ENCODE measurements at places on chromosomes 5 and 9.
A peak's percentile ranks its signal among the peaks of the same experiment; 100 is the strongest.

GRCh38 chr9:27385606-27386322 lies 88.8 kb upstream of the EQTN start:
- no peak for DNase-seq

DNA sequence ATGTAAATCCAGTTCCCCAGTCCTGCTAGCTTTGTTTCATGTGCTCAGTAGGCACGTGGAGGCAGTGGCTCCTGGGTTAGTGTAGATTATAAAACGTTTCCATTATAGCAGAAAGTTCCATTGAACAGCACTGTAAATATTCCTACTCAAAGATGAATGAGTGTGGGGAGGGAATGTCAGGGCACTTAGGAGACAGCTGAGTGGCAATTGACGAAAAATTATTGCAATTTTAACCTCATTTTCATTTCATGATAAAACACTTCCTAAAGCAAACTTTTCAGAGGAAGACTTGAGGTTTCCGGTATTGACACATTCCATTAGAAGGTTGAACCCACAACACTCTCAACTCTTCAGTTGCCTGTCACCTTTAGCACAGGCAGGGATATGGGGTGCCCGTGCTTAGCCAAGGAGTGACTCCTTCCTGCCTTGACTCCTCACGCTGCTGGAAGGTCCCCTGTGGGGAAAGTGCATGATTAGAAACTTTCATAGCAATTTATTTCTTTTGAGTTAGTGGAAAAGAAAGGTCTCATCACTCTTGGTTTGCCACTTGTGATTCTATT lies 41.2 kb downstream of the SLC46A2 start:
- DNase-seq = no peak

- no peak for DNase-seq
These were observed 455.4 kb downstream of the GADD45G start for GRCh38 chr9:90060256-90060655.

GRCh38 chr9:79149585-79149984 lies 422.2 kb upstream of the TLE4 start:
- no peak for DNase-seq

DNA sequence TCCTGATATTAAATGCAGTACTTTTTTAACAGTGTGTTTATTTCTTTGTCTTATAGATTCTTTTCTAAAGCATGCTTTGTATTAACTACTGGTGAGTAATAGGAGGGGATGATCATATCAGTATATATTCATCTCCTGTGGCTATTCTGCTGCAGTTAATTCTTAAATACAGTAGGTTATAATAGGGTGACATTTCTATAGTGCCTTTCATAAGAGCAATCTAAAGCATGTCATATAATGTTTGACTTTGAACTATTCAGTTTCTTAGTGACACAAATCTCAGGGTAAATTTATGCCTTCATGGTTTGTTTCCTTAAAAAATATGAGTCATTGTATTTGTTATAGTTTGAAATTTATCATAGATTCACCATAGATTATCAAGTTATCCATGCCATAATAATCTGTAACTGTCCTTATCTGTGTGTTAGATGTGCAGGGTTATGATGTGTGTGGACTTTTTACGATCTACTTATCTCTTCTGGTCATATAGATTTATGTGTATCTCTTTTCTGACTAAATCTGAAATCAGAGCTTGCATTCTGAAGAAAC lies 1019.5 kb downstream of the NR2F1-AS1 start:
- DNase-seq = no peak

- DNase-seq = peak; percentile 42
These were observed 8.2 kb downstream of the ACSL6 start for GRCh38 chr5:132003170-132003744.

DNA sequence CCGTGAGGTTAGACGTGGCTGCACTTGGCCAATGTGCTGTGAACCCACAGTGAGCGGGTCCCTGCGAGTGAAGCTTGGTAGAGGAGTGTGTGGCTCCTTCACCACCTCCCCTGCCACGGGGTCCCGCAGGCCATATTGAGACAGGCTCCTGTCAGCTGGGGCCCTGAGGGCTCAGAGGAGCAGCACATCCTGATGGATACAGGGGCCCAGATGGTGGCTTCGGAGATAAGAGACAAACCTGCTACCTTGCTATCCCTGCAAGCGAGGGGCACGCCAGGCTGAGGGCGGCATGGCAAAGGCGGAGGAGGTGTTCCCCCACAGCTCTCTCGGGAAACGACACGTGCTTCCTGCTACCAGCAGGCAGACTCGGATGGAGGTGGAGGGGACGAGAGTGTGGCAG lies 33.1 kb downstream of the SLC6A3 start:
- no peak for DNase-seq

GRCh38 chr5:178547753-178548415 lies 42.3 kb downstream of the COL23A1 start:
- DNase-seq = no peak

DNA sequence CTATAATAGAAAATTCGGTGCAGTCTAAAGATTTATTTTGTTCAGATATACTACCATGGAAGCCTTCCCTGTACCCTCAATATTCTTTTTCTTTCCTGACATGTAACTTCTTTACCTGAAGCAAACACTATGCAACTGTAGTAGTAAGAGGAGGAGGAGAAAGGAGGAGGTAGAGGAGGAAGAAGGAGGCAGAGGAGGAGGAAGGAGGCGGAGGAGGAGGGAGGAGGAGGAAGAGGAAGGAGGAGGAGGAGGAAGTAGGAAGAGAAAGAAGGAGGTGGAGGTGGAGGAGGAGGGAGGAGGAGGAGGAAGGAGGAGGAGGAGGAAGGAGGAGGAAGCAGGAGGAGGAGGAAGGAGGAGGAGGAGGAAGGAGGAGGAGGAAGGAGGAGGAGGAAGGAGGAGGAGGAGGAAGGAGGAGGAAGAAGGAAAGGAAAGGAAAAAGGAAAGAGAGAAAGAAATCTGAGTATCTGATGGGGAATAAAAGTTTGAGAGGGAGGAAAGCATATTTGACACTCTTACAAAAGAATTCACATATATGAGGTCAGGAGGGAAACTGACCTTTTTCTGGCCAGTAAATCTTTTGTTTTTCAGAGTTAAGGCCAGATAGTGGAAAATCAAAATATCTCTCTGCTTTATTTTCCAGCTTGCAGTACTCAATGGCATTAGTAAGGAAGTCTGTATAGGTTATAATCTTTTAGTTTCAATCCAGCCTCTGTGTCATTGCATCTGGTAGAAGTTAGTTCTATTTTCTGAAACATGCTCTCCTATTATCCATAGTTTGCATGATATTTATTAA lies 114.5 kb upstream of the LPAR1 start:
- DNase-seq = no peak

DNA sequence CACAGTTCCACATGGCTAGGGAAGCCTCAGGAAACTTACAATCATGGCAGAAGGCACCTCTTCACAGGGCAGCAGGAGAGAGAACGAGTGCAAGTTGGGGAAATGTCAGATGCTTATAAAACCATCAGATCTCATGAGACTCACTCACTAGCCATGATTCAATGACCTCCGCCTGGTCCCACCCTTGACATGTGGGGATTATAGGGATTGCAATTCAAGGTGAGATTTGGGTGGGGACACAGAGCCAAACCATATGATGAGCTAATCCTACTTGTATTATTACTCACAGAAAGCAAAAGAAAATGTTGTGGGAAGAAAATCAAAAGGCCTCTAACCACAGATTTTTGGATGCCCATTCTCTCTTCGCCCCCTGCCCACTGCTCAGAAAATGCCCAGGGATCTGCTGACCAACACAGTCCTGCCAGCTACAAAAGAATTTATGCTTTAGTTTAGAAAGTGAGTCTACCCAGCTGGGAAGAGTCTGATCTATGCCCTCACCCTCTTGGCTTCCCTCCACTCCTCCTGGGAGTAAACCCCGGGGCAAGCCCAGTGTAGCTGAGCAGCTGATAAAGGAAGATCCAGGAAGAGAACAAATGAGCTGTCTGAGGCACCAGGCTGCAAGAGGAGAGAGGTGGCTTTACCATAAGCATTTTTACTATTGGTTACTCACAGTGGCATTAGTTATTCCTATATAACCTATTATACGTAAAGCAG lies 53.1 kb downstream of the RNF130 start:
- DNase-seq = no peak

GRCh38 chr9:71680189-71680980 lies 87.9 kb downstream of the CEMIP2 start:
- DNase-seq = no peak

DNA sequence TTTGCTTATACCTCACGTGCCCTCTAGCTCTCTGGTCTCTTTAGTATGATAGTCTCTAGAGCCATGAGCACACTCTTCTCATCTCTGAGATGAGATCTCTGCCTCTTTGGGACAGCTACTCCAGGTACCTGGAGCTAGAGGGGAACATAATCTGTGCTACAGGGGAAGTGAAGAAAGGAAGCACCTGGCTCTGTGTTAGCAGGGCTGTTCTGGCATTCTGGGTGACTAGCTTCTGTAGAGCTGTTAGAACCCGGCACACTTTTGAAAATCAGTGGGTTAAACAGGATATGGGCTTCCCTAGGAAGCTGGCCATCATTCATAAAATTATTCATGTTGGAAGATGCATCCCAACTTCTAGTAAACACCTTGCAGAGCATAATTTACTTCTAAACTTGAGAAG lies 224.8 kb downstream of the MCTP1 start:
- DNase-seq = no peak

DNA sequence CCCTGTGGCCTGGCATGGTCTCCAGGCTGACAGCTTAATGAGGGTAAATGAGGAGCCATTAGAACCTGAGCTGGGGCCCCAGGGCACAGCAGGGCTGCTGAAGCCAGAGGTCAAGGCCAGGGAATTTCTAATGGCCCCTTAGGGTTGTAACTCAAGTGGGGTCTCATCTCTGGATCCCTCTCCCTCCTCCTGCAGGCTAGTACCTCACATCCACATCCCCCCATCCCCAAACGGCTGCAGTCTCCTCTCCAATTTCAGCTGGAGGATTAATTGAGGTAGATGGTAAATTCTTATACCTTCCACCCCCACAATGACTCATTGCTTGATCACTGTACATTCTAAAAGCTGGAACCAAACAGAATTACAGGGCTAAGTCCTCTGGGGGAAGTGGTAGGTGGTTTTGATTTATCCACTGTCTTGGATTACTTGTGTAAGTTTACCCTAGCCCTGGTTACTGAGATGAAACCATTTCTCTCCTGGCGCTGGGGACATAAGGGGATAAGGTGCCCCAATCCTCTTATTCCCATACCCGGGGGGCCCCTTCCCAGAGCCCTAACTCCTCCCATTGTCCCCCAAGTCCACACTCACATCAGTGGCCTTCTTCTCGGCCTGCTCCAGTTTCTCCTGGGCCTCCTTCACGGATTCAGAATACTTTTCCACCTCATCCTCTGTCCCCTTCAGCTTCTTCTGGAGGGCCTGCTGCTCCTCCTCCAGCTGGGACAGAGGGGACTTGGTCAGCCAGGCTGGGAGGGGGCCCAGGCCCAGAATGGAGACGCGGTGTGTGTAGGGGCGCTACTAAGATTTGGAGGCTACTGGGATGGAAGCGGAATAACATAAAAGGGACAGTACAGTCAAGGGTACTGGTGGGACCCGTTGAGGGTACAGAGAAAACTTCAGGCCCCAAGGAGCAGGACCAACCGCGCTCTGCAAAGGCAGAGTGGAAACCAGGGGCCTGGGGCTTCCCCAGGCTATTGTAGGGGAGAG lies 875 bp downstream of the TPM2 start:
- DNase-seq = no peak

DNA sequence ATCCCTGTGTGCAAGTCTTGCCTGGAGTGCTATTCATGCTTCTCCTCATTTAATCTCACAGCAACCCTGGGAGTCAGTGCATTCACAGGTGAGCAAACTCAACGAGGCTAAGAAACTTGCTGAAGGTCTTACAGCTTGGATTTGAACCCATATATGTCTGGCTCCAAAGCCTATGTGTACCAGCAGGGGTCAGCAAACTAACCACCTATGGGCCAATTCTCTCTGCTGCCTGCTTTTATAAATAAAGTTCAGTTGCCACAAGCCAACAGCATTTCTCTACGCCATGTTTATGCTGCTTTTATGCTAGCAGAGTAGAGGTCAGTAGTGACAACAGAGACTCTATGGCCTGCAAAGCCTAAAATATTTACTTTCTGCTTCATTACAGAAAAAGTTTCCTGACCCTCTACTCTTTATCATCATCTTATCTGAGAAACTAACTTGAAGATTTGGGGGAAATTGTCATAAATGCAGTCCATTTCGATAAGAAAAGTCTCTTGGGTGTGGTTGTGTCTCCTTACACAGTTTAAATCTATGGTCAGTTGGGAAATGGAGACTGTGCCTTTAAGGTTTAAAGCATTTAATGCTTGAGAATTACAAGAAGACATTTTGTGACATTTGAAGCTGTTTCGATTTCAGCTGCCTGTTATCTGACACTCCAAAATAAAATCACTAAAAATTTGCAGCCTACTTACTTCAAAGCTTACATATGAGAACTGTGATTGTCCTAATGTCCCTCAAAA lies 137.7 kb downstream of the PRELID2 start:
- no peak for DNase-seq

DNA sequence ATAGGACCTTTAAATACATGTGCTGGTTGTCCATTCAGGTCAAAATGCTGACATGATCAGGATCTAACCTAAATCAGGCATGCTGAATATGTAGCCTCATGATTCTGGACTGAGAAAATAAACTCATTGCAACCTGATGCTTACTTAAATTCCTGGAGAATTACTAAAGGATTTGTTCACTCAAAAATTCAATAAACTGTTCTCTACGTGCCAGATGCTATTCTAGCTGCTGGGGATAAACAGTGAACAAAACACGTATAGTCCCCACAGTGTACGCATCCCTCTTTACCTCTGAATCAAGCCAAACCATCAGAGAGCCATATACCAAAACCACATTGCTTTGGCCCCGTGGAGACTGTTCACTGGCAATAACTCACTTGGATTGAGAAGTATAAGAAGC lies 6.1 kb downstream of the SCAI start:
- DNase-seq = no peak

DNA sequence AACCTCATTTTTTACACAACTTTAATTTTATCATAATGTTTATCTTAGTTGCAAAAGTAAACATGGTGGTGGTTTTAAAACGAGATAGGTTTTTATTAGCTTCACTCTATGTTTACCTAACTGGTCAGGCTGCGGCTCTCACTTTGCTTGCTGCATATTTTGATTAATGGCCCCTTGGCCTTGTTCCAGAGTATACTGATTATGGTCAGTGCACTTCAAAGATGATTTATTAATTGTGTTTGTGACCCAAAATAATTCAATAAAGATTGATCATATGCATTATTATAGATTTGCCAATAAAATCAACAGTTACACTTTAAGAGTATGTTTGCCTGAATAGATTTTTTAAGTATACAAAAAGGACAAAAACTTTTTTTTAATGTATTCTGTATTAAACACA lies 188.0 kb downstream of the XRCC4 start:
- DNase-seq = no peak

GRCh38 chr9:72599874-72600534 lies 78.6 kb downstream of the TMC1 start:
- DNase-seq = no peak

DNA sequence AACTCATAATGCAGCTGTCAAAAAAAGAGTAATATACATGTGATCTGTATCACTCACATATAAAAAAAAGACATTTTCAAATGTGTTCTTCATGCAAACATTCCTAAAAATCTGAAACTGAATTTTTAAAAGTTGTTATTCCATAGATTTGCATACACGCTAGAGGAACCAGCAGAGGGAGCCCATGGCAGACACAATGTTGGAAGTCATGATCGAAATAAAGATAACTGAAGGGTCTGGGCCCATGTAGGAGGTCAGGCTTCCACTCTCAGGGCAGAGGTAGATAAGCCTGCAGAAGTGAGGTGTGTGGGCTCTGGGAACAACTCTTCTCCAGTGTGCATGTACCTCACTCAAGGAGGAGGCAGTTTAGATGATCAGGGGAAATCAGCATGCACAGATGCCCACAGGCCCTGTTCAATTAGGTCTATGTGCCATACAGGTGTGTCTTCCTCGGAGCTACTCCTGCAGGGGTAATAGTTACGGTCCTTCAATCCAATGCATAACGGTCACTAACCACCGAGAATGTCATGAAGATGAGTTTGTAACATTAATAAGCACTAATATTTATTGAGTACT lies 208.6 kb downstream of the EPB41L4A start:
- peak; percentile 39 for DNase-seq
